CD4-positive, alpha-beta T cell (primary cell): ENCODE measurements at places on chromosomes 13 and 19. TPM values are rescaled to one million over a fixed set of nuclear protein-coding genes. Genes with fewer than 3 reads are reported as not detected.

The SPRY2 gene
- 0.33 TPM for total RNA-seq

The URI1 gene
- 63.6 TPM for total RNA-seq

The CYP4F12 gene
- 0.75 TPM for total RNA-seq

The ZNF571 gene
- 7.0 TPM for total RNA-seq

The PPP1R13L gene
- 1.5 TPM for total RNA-seq

The SCGB2B2 gene
- 0.30 TPM for total RNA-seq

The F10 gene
- not detected for total RNA-seq

The ZNF324B gene
- total RNA-seq, result 6.3 TPM
